ENCODE measurements at places on chromosomes 2 and 18.

GRCh38 chr2:55147041-55147440 lies 85.1 kb downstream of the CLHC1 start:
- DNase-seq, result no peak

DNA sequence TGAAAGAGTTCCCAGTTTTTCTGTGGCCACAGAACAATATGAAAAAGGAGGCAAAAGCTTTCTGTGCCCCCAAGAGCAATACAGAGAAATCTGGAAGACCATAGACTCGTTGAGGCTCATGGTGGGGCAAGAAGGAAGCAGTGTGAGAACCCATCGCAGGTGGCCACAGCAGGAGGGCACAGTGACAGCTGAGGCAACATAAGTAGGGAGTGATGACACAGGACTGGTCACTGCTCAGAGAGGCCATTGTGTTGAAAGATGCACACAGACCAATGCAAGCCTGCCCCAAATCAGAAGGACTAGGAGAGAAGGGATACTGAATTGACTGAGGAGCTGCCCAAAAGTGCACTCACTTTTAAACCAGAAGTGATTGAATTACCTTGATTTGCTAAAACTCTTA lies 483.6 kb downstream of the EPHA4 start:
- DNase-seq, result no peak

- no peak for DNase-seq
These were observed 13.9 kb downstream of the PELI1 start for GRCh38 chr2:64130333-64130732.

GRCh38 chr2:135890835-135891234 lies 14.6 kb upstream of the MCM6 start:
- DNase-seq, result no peak

GRCh38 chr2:75253526-75253925 lies 54.2 kb upstream of the TACR1 start:
- DNase-seq, result no peak

DNA sequence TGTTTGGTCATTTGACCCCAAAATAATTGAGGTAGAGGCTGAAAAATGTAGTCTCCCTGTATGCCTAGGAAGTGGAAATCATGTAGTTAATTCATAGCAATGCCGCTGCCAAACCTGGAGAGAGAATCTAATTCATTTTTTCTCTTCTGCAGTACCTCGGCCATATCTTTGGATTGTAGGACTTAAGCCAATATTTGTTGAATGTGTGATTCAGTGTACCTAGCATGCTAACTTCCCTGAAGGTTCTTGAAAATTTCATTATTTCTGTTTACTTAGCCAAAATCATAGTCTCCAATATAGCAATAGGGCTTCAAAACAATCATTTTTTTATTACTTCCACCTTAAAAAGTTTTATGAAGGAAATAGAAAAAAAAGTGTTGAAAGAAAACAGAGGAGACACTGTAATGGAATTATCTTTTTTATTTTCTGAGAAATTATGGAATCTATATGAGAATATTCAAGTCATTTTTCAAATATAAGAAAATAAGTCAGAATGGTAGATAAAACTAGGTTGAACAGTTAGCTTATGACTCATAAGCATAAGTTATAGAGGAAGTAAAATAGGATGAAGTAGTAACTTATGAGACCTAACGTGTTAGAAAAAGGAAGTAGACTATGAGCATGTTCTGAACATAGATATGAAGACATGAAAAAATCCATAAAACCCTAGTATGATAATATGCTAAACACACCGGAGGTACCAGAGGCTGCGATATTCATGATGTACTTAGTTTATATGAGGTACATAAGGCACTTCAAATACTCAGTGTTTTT lies 35.2 kb upstream of the CDH19 start:
- DNase-seq, result no peak

- DNase-seq, result no peak
These were observed 45.6 kb downstream of the PARD6G start for GRCh38 chr18:80201739-80202138.

GRCh38 chr2:204571041-204571440 lies 25.8 kb downstream of the PARD3B start:
- no peak for DNase-seq

GRCh38 chr18:22311301-22311700 lies 106.4 kb downstream of the CTAGE1 start:
- no peak for DNase-seq

GRCh38 chr18:44937960-44938719 lies 257.5 kb downstream of the SETBP1 start:
- DNase-seq, result no peak

DNA sequence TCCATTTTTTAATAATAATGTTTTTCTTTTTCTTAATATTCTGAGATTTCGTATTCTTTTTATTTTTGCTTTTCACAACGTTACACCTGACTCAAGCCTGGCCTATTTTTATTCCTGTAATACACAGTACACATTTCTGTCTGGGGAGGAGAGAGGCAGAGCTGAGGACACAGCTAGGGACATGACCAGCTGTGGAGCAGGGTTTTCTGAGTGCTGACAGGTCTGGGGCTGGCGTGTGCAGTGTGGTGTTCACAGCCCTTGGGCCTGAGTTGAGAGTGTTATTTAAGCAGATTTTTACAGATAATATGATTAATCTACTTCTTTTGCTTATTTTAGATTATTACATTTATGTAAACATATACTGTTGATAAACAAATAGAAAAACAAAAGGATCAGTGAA lies 55.9 kb downstream of the ZAP70 start:
- no peak for DNase-seq
